Sigmoid colon (tissue), 7 donors: ENCODE measurements at places on chromosomes 3 and 15. TPM values are rescaled to one million over a fixed set of nuclear protein-coding genes. Genes with fewer than 3 reads are reported as not detected.

Gene HIGD2B
- not detected for total RNA-seq

Gene GOLGA8G
- not detected for total RNA-seq

Gene SNX1
- 75.1 TPM for total RNA-seq

Gene SACM1L
- total RNA-seq, result 44.6 TPM

Gene APOD
- total RNA-seq, result 296 TPM

Gene FSIP1
- total RNA-seq, result 1.2 TPM

Gene GBE1
- 18.6 TPM for total RNA-seq

Gene ERC2
- total RNA-seq, result 5.7 TPM

Gene KCNAB1
- total RNA-seq, result 1.8 TPM

Gene C2CD4A
- total RNA-seq, result not detected

Gene ZKSCAN7
- 5.1 TPM for total RNA-seq

Gene TGM5
- total RNA-seq, result not detected

Gene CISH
- 6.4 TPM for total RNA-seq

Gene C3orf85
- not detected for total RNA-seq

Gene ARHGAP31
- 18.0 TPM for total RNA-seq

Gene P2RY12
- total RNA-seq, result 9.3 TPM

Gene FAM3D
- 1.7 TPM for total RNA-seq

Gene CCDC54
- not detected for total RNA-seq

Gene ARGFX
- total RNA-seq, result not detected

Gene CTDSPL
- total RNA-seq, result 69.1 TPM
